ENCODE measurements at places on chromosomes 6 and 20. TPM values are rescaled to one million over a fixed set of nuclear protein-coding genes. Genes with fewer than 3 reads are reported as not detected.

C6orf58 gene
- total RNA-seq = not detected

CLIC5 gene
- 9.2 TPM for total RNA-seq

NKAPL gene
- total RNA-seq = 3.2 TPM

NHSL1 gene
- 25.2 TPM for total RNA-seq

ALDH5A1 gene
- 8.2 TPM for total RNA-seq

GJA10 gene
- not detected for total RNA-seq

EDN3 gene
- not detected for total RNA-seq

HLA-DRA gene
- 605 TPM for total RNA-seq

JAG1 gene
- 133 TPM for total RNA-seq

OTOR gene
- not detected for total RNA-seq

MUC21 gene
- total RNA-seq = not detected

FOXF2 gene
- total RNA-seq = 0.69 TPM

PRICKLE4 gene
- 3.5 TPM for total RNA-seq

NRSN1 gene
- not detected for total RNA-seq

ULBP2 gene
- total RNA-seq = 0.66 TPM

FAM217A gene
- total RNA-seq = not detected

All from aorta (tissue), 5 donors.